ENCODE measurements at places on chromosomes 12 and 14. TPM values are rescaled to one million over a fixed set of nuclear protein-coding genes. Genes with fewer than 3 reads are reported as not detected.

DNA sequence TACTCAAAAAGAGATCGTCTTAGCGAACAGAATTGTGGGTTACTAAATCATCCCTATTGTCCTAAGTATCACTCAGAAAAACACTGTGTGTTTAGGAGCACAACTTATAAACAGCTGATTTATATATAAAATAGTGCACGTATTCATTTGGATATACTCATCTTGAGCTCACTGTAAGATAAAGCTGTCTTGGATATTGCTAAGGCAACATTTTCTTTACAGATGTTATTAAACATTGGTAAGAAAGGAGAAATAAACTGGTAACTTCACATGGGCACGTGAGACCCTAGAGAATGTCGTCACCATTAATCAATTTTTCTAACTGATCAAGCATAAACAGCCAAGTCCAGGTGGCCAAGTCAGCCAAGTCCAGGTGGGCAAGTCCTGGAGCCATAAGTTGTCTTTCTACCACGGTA, 1.7 kb downstream of the PAWR start:
- no peak for DNase-seq

GRCh38 chr12:12915656-12916055, 24.3 kb downstream of the GPRC5A start:
- DNase-seq: no peak

- no peak for DNase-seq
Observed at GRCh38 chr14:99156090-99156425, 115.9 kb downstream of the BCL11B start.

DNA sequence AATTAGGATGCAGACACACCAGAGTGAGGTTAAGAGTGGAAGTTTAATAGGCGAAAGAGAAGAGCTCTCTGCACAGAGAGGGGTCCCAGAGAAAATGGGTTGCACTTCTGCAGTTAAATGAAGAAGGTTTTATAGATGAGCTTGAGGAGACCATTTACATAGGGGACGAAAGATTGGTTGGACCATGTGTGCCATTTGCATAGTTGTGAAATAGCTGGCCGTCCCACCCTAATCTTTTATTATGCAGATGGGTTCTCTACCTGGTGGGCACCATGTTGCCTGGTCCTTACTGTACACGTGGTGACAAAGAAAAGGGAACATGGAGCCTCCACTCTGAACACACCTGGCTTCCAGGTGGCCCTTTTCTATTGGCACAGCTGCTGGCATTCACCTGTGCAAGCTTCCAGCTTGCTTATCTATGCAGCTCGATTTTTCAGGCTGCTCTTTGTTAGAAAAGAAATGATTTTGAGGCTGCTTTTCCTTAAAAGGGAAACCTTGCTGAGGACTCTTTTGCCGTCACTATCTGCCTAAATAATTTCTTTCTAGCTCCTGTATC, 67.1 kb upstream of the SRSF5 start:
- DNase-seq: no peak

The JDP2 gene
- 52.0 TPM for total RNA-seq

Data from HFFc6 (cell line).